Amygdala (tissue), 56 donors: ENCODE measurements at places on chromosomes 6 and 20.

DNA sequence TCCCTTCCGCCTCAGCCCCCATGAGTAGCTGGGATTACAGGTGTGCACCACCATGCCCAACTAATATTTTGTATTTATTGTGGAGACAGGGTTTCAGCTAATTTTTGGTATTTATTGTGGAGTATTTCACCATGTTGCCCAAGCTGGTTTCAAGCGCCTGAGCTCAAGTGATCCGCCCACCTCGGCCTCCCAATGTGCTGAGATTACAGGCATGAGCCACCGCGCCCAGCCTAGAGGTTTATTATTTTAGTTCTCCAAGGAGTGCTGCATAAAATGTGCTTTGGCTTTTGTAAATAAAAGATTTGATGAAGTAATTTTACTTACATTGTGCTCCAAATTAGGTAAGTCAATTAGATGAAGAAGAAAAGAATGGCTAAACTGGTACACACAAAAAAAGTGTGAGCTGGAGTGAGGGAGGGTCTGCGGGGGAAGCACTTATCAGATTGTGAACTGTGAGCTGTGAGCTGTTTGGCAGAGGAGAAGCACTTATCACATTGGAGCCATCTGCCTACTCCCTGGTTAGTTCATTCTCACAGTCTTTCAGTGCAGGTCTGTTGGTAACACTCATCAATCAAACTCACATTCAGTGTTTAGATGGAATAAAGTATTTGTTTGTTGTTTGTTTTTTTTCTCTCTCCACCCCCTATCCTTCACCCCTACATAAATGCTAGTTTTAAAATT, 398.0 kb downstream of the EPHA7 start:
- DNase-seq, result no peak

- DNase-seq, result no peak
These were observed 90.0 kb upstream of the IFNGR1 start for GRCh38 chr6:137309078-137309762.

DNA sequence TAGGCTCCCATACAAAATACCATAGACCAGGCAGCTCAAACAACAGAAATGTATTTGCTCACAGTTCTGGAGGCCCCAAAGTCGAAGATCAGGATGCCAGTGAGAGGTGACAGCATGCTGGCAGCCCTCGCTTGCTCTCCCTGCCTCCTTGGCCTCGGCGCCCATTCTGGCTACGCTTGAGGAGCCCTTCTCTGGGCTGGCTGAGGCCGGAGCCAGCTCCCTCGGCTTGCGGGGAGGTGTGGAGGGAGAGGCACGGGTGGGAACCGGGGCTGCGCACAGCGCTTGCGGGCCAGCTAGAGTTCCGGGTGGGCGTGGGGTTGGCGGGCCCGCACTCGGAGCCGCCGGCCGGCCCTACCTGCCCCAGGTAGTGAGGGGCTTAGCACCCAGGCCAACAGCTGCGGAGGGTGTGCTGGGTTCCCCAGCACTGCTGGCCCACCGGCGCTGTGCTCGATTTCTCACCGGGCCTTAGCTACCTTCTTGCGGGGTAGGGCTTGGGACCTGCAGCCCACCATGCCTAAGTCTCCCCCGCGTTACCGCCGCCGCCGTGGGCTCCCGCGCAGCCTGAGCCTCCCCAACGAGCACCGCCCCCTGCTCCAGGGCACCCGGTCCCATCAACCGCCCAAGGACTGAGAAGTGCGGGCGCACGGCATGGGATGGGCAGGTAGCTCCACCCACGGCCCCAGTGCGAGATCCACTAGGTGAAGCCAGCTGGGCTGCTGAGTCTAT, 32.6 kb upstream of the SERPINB9 start:
- no peak for DNase-seq

- DNase-seq, result no peak
These were observed 227.0 kb upstream of the MARCKS start for GRCh38 chr6:113629975-113630737.

- DNase-seq, result no peak
These were observed 6.0 kb downstream of the HLA-C start for GRCh38 chr6:31265926-31266325.

- DNase-seq, result no peak
These were observed 260.0 kb upstream of the MAP3K7 start for GRCh38 chr6:90846824-90847223.

DNA sequence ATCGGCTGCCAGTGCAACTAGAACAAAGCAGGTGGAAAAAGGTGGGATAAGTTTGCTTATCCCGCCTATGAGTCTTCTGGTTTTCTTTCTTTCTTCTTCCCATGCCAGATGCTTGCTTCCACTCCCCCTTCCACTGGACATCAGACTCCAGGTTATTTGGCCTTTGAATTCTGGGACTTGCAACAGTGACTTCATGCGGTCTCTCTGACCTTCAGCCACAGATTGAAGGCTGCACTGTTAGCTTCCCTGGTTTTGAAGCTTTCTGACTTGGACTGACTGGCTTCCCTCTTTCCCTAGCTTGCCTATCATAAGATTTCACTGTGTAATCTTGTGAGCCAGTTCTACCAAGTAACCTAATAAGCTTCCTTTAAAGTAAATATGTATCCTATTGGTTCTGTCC, 878.4 kb upstream of the GJE1 start:
- DNase-seq, result no peak
